NCI-H526 treated with DMSO at 0.1 percent for 48 hours (cell line): ENCODE measurements at places on chromosomes 1 and 21.

GRCh38 chr1:116806245-116806644, 52.0 kb downstream of the CD2 start:
- no peak for DNase-seq

DNA sequence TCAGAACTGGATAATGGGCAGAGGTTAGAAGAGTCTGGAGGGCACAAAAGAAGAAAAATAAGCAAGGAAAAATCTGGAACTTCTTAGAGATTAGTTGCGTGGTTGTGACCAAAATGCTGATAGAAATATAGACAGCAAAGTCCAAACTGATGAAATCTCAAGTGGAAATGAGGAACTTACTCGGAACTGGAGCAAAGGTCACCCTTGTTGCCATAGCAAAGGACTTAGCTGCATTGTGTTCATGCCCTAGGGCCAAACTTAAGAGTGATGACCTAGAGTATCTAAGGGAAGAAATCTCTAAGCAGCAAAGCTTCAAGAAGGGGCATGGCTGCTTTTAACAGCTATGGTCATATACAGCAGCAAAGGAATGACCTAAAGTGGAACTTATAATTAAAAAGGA, 180.0 kb downstream of the TTLL7 start:
- DNase-seq = no peak

- peak; percentile 34 for DNase-seq
Measured at GRCh38 chr21:44455524-44456213, 359 bp downstream of the LRRC3 start.

DNA sequence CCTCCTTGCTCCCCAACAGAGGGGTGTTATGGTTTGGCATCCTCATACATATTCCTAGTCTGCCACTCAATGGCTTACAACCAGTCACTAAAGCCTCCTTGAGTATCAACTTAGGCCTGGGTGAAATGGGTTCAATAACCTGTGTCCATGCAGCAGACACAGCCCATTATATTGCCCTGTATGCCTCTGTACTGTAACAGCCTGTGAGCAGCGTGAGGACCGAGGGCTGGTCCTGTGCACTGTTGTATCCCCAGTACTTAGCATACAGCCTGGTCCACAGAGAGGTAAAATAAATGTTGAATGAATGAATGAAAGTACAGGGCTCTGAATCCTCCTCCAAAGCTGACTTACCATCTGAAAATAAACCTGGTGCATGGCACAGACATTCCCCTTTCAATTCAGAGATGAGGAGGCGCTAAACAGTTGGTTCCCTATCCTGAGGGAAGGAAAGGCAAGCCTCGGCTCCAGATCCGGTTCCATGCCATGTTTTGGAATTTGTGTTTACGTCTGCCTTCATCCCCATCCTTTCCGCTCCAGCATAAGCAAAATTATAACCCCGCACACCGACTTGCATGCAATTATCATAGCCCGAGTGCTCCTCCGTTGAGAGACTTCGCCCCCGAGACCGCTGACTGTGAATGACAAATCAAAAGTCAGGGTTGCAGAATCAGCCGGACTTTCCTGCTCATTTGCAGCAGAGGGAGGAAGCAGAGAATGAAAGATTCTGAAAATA, 45.0 kb upstream of the DNAJC6 start:
- peak; percentile 92 for DNase-seq

- DNase-seq = no peak
Measured at GRCh38 chr1:233473549-233474204, 140.2 kb upstream of the KCNK1 start.

DNA sequence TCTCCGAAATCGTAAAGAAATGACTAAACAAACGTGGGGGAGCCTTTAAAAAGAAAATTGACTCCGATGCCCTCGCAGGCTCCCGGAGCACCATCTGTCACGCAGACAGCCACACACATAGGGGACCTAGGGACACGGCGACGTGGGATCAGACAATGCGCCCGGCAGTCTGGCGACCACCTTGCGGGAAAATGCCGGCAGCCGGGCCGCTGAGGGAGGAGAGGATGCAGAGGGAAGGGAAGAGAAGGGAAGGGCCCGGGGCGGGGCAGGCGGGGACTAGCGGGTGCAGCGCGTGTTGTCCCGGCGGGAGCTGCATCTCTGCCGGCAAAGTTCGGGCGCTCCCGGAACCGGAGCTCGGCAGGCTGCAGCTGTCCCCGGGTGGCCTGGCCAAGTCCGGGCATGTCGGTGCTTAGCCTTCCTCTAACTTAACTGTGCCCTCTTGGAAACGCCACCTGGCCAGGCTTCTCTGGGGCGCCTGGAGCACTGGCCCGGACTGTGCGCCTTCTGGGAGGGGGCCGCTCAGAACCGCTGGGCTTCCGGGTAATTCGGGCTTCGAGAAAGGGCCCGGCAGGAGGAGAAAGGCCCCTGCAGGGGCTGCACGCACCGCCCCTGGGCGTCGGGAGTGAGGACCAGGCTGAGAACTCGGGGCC, 1.8 kb downstream of the NHLH2 start:
- DNase-seq = peak; percentile 79

DNA sequence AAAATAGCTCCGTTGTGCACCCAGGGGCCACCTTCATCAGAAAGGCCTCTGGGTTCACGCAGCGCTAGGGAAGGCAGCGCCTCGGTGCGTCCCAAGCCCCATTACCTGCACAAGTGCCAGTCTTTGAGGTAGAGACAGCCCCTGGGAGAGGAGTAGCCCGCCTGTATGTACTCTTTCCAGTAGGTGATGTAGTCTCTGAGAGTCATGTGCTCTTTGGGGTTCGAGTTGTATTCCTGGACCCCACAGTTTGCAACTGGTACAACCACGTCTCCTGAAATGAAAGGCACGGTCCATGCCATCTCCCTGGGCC, 601 bp downstream of the JMJD4 start:
- DNase-seq = no peak

GRCh38 chr21:31348188-31348587, 4.1 kb upstream of the TIAM1 start:
- DNase-seq = no peak

- no peak for DNase-seq
Measured at GRCh38 chr1:235782601-235783000, 84.1 kb downstream of the LYST start.

- DNase-seq = no peak
Measured at GRCh38 chr1:147478521-147478920, 62.8 kb upstream of the BCL9 start.

DNA sequence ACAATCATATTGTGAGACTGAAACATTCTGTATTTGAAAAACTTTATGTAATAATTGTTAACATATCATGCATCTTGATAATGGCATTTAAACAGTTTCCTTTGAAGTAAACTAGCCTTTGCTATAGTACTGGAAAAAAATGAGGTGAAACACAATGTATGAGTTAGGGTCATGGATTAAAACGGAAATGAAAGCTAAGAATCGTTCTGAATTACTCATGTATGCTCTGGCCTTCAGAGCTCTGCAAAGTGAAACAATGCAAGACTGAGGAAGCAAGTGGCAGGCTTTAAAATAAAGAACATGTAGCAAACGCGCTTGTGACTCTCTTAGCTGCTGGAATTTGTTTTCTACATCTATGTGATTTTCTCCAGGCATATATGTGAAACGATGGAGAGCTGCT, 317.1 kb downstream of the DPYD start:
- DNase-seq = no peak

- DNase-seq = peak; percentile 75
Measured at GRCh38 chr21:17195976-17196375, 316.9 kb upstream of the CXADR start.

DNA sequence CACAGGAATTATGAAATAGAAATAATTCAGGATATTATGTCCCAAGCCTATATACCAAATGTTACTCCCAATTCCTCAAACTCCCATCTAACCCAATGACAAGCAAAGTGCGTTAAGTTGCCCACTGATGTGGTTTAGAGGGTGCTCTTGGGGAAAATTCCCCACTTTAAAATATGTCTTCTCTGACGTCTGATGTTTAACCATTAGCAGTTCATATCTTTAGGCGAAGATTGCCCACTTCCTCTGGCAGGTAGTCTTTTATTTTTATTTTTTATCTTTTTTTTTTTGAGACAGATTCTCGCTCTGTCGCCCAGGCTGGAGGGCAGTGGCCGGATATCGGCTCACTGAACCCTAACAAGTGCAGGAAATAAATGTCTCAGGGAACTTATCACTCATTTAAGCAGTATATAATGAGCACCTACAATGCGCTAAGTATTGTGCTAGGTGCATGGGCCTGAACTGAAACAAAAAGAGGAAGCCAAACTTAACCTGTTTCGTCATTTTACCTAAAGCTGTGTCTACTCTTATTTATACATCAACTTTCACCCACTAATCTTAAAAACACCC, 1.3 kb upstream of the LYST start:
- no peak for DNase-seq

GRCh38 chr1:48680411-48681035, 96.2 kb downstream of the BEND5 start:
- no peak for DNase-seq

- no peak for DNase-seq
Measured at GRCh38 chr21:34360488-34361241, 3.1 kb upstream of the KCNE2 start.

GRCh38 chr1:157181258-157181657, 43.1 kb upstream of the ETV3 start:
- no peak for DNase-seq

DNA sequence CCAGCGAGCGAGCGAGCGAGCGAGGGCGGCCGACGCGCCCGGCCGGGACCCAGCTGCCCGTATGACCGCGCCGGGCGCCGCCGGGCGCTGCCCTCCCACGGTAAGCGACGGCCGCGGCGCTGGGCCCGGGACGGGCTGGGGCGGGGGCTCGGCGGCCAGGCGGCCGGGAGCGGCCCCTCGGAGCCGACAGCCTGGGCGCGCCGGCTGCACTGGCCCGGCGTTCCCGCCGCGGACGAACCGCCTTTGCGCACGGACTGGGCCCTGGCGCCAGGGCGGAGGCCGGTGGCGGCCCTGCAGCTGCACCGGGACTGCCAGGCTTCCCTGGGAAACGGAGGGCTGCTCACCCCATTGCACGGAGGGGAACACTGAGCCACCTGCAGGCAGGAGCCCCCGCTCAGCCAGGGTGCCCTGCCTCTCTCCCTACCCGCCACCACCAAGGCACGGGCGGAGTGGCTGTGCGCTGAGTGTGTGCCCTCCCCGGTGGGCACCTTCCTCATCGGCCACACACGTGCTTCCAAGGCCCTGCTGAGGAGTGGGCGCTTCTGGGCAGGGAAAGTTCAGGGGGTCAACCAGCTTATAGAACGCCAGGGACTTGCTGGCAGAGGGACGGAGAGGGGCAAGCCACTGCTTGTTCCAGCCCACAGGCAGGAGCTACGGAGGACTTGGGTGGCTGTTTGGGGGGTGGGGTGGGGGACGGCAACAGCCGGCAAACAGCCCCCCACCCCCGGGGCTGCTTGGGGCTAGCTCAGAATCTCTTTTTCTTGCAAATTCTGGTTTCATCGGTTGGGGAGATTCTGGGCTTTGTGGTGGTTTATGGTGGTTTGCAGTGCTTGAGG, 532 bp downstream of the CSF1 start:
- DNase-seq = no peak

DNA sequence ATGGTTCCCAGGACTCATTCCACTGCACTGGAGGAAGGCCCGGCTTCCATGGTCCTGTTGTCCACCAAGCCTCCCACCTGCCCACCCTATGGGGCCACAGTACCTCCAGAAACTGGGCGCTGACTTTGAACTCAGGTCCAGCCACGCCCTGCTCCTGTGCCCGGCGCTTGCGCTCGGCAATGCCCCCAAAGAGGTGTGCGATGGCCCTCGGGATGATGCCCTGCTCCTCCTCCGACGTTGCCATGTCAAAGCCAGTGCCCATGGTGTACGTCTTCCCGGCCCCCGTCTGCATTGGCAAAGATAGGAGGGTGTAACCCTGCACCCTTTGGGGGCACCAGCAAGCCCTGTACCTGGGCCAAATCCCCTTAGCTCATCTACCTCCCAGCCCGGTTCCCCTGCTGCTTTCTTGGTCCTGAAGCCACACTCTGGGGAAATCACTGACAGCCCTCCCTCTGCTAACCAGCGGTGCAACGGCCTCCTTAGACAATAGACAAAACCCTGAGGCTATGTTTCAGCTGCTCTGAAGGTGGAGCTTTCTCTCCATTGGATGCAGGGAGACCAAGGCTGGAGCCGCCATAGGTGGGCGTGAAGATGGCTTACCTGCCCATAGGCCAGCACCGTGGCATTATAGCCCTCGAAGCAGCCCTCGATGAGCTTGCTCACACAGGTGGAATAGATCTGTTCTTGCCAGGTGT, 14.7 kb downstream of the KIF21B start:
- DNase-seq = no peak

- DNase-seq = no peak
Measured at GRCh38 chr1:178168536-178168935, 74.6 kb downstream of the RASAL2 start.

DNA sequence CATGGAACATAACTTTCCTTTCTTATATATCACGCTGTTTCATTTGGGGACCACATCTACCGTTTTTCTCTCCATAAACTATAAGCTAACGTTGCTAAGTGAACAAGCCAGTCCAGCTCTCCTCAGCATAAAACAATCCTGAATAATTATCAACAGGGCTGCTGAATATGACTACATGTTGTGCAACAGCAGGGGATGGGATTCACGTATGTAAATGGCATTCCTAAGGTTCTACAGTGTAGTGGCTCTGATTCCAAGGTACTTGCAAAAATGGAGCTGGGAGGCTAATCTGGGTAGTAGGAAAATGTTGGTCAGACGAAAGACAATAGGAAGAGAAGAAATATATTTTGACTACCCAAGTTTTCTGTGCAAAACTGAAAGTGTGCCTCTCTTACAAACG, 262.8 kb downstream of the RWDD3 start:
- DNase-seq = no peak

DNA sequence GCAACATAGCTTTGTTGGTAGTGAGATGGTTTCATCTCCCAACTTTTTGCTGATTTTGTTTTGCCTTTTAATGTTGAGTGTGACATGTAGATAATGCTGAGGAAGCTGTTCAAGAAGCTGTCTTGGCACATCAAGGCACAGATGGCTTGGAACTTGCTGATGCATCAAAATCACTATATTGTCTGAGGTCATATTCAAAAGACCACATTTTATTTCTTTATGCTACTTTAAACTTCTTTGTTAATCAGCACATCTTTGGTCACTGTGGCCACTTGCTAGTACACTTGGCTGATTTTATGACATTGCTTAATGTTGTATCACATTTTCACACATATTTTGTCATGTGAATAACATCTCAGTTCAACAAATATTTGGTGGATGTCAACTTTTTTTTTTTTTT, 87.1 kb upstream of the BCL10 start:
- no peak for DNase-seq

DNA sequence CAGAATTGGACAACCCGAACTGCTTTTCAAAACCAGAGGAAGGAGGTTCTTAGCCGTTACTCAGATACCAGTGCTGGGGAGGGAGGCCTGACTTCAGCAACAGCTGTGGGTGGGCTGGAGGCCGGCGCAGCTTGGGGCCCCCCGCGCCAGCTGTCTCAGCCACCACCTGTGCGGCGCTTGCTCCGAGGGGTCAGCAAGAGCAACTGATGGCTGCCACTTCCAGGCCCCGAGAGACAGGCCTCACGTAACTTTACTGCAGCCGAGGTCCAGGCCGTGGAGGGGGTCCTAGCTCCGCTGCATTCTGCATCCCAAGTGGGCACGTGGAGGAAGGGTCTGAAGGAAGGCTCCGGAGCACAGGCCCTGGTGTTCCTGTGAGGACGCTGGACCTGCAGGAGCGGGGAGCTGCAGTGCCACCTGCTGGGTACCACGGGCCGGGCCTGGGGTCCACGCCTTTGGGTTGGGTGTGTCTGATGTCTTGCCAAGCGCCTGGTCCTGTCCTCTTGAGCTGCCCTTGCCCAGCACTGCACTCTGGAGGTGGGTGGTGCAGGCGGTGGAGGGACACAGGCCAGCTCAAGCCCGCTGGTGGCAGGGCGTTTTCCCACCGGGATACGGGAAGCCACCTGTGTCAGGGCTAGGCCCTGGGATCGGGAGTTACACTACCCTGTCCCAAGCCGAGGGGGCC, 9.8 kb downstream of the THAP3 start:
- peak; percentile 9 for DNase-seq
